Activated T-helper 1 cell treated with Interleukin-2 at 50 U/mL for 16 hours (primary cell): ENCODE measurements at places on chromosomes 7 and 10.

- no peak for DNase-seq
These were observed 122.1 kb downstream of the EGFR start for GRCh38 chr7:55140941-55141278.

DNA sequence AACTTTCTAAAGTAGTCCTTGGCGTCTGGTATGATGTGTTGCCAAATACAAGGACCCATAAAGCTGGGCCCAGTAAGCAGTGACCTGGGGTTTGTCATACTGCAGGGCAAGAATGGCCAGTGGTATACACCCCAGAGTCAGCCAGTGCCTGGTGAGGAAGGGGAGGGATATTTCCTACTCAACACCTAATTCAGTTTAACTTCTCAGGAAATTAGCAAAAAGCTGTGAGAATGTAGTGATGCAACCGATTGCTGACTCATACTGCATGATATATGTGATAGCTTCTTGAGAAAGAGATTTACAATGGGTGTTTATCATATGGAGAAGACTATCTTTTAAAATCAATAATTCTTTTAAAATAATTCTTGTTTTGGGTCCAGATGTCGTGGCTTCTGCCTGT lies 889.3 kb upstream of the CELF2 start:
- no peak for DNase-seq

DNA sequence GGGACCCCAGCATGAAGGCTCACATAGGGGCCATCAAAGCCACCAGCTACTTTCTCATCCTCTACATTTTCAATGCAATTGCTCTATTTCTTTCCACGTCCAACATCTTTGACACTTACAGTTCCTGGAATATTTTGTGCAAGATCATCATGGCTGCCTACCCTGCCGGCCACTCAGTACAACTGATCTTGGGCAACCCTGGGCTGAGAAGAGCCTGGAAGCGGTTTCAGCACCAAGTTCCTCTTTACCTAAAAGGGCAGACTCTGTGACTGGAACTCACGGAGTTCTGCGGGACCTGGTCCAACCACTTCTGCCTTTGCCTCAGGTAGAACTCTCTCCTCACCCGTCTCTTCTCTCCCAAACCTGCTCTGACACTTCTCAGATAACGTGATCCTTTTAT lies 945 bp downstream of the TAS2R40 start:
- no peak for DNase-seq

GRCh38 chr10:65670087-65670486 lies 1255.7 kb upstream of the LRRTM3 start:
- DNase-seq = no peak

DNA sequence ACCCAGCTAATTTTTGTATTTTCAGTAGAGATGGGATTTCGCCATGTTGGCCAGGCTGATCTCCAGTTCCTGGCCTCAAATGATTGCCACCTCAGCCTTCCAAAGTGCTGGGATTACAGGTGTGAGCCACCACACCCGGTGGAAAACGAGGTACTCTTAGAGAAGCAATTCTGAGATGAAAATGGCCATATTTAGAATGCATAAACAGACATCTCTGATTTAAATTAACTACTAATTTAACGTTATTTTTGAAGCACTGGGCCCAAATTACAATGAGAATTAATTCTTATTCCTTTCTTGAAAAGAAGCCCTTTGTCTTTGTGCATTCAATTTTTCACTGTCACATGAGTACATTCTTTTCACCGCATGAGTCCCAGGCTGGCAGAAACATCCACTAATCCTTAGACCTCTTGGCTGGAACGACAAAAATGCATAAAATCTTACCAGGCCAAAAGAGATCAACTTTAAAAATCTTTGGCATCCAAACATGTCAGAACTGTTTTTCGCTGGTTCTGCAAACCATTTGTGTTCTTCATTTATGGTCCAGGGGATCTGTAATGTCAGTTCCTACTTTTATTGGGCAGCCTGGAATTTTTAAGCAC lies 60.1 kb upstream of the CAPZA2 start:
- DNase-seq = no peak

GRCh38 chr10:1074052-1074747 lies 18.0 kb downstream of the WDR37 start:
- DNase-seq = no peak

- no peak for DNase-seq
These were observed 56.7 kb downstream of the SNX10 start for GRCh38 chr7:26348234-26348851.

GRCh38 chr10:130546841-130547240 lies 410.6 kb downstream of the GLRX3 start:
- no peak for DNase-seq

GRCh38 chr7:112533591-112533990 lies 52.8 kb downstream of the LSMEM1 start:
- DNase-seq = no peak

DNA sequence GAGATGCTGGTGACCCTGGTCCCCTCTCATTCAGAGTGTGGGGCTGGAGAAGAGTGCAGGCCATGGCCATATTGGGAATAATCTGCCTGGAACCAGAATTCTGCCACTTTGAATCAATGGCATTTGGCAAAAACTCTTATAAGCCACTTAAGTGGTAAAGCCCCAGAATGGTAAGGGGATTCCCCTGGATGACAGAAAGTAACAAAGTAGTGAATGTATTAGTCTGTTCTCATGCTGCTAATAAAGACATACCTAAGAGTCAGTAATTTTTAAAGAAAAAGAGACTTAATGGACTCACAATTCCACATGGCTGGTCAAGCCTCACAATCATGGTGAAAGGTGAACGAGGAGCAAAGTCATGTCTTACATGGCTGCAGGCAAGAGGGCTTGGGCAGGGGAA lies 248.6 kb downstream of the SH2D4B start:
- DNase-seq = no peak

GRCh38 chr10:36440539-36440938 lies 684.9 kb upstream of the ANKRD30A start:
- no peak for DNase-seq

DNA sequence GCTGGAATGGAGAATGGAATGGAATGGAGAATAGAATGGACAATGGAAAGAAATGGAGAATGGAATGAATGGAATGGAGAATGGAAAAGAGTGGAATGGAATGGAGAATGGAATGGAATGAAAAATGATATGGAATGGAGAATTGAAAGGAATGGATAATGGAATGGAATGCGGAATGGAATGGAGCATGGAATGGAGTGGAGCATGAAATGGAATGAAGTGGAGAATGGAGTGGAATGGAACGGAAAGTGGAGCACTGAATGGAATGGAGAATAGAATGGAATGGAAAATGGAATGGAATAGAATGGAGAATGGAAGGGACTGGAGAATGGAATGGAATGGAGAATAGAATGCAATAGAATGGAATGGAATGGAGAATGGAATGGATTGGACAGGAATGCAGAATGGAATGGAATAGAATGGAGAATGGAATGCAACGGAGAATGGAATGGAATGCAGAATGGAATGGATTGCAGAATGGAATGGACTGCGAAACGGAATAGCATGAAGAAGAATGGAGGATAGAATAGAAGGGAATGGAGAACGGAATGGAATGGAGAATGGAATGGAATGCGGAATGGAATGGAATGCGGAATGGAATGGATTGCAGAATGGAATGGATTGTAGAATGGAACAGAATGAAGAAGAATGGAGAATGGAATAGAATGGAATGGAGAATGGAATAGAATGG lies 89.4 kb downstream of the NSUN6 start:
- DNase-seq = no peak
